ENCODE measurements at places on chromosomes 1 and 21.

GRCh38 chr1:36796106-36796590, 238.2 kb downstream of the GRIK3 start:
- DNase-seq: no peak

DNA sequence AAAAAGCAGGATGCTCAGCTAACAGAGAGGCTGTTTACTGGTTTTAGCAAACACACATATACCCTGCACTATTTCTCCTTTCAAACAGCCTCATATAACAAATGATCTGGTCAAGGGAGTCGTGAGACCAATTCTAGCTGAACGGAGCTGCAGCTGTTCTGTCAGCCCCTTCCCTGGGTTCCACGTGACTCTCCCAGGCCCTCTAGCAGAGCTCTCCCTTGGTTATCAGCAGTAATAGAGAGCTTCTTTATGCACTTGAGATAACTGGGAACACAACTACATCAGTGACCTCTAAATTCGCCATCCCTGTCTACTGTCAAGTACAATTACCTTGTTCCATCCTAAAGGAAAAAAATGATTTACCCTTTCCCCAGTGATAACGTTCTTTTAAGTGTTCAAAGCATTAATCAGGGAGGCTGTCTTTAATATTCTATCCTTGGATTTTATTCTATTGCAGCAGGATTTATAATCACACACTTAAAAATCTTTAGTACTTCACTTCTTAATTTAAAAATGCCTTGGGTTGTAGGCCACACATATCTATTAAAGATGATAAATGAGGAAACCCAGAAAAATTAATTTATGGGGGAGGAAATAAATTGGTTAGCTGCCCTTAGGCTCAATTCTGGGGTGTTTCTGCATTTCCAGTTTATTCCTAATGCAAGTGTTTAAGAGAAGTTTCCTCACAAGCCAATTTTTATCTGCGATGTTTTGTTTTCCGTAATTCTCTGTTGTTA, 28.2 kb downstream of the PTGER3 start:
- DNase-seq: no peak

- no peak for DNase-seq
Observed at GRCh38 chr1:54339126-54339525, 67.1 kb downstream of the SSBP3 start.

DNA sequence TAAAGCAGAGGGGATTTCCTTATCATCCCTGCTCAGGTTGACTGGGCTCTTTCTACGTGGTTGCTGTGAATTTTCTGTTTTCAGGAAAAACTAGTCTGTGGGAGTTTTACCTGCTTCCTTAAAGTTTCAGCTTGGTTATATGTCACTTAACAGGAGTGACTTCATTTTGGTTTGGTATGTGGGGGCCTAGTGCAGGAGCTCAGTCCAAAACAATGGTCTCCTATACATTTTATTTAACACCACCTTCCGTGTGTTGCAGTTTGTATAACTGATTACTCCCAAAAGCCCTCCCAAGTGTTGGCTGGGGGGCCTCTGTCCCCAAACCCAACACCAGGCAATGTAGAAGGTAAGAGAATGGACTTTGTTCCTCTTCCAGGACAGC, 5.3 kb downstream of the IL23R start:
- DNase-seq: no peak

DNA sequence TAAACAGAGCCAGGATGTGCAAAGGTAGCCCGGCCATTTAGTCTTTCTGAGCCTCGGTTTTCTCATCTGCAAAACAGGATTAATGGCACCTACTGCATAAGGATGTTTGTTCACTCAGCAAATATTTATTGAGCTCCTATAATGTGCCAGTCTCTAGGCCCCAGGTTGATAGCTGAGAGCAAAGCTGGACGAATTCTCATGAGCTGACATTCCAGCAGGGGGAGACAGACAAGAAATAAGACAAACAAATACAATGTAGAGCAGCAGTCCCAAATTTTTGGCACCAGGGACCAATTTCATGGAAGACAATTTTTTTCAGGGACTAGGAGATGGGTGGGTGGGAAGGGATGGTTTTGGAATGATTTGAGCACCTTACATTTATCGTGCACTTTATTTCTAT, 74.3 kb upstream of the PAX7 start:
- no peak for DNase-seq

DNA sequence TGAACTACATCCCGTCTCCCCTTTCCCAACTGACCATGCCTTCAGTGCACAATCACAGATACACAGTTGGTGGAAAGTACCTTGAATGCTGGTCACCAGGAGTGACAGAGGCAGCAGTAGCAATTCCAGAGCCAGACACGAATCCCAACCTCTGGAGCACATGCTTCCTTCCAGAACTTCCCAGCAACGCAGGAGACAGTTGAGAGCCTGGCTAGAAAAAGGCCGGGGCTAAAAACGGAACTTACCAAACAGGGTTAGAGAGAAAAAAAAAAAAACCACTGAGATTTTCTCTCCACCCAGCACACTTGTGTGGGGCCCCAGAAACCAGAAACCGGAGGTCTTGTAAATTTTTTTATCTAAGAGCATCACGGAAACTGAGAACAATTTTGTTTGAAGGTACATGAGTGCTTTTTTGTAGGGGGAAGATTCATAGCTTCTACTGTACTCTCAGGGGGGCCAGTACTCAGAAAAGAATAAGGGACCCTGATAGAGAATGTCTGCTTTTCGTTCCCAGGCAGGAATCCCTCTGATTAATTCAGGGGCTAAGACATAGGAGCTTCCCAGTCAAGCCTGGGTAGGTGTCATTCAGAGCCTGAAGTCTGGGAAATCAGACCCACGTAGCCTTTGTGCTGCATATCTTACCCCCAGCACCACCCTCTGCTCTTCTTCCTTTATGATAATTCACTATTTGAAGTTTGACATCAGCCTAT, at the start of gene CD48:
CD48 (minus strand) TSS at position 221 of the 710 bp plus-strand sequence; CDS start at position 162, 59 bp downstream.
- DNase-seq: peak; percentile 26

GRCh38 chr1:59154401-59154800, 142.5 kb upstream of the FGGY start:
- DNase-seq: no peak

- no peak for DNase-seq
Observed at GRCh38 chr1:156841295-156841855, 17.5 kb downstream of the INSRR start.

DNA sequence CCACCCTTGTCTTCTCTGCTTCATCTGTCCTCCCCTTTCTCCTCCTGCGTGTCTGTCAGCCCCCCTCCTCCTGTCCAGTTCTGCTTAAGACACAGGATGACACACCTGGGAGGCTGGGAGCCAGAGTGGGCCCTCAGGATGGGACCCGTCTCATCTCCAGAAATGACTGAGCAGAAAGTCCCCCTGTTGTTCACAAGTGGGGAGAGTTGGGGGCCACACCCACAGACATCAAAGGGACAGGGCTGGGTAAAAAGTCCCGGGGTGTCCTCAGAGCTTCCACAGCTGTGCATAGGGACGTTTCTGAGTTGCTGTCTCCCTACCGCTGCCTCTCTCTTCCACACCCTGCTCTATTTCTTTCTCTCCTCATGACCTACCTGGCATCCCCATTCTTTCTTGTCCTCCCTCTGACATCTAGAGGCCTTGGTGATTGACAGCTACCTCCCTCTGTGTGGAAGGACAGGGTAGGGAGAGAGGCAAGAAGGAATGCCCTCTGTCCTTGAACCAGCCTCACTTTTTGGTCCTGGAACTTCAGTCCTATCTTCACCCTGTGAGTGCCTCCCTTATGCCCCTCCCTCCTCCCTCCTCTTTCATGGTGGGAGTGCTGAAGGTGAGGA, 19.5 kb upstream of the SH2D2A start:
- DNase-seq: no peak

DNA sequence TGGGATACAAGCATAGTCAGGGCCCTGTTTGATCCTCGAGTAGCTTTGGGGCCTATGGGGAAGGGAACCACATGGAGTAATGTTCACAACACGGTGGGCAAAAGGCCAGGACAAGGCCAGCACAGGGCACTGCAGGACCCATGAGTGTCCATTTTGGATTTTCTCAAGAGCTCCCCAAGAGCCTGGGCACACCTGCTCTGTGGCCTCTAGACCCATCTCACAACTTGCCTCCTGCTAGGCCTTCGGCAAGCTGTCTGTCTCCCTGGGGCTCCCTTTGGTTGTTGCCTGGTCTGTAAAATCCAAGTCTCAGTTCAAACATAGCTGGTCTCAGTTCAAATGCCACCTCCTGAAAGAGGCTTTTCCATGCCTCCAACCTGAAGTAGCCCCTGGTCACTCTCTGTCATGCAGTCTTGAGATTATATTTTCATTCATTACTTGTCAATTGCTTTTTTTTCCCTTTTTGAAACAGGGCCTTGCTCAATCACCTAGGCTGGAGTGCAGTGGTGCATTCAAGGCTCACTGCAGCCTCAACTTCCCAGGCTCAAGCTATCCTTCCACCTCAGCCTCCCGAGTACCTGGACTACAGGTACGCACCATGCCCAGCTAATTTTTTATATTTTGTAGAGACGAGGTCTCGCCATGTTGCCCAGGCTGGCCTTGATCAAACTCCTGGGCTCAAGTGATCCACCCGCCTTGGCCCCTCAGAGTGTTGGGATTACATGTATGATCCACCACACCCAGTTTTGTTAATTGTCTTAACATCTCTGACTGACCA, 107.4 kb downstream of the MATN1 start:
- no peak for DNase-seq

GRCh38 chr1:182993746-182994145, 29.5 kb upstream of the LAMC1 start:
- no peak for DNase-seq

DNA sequence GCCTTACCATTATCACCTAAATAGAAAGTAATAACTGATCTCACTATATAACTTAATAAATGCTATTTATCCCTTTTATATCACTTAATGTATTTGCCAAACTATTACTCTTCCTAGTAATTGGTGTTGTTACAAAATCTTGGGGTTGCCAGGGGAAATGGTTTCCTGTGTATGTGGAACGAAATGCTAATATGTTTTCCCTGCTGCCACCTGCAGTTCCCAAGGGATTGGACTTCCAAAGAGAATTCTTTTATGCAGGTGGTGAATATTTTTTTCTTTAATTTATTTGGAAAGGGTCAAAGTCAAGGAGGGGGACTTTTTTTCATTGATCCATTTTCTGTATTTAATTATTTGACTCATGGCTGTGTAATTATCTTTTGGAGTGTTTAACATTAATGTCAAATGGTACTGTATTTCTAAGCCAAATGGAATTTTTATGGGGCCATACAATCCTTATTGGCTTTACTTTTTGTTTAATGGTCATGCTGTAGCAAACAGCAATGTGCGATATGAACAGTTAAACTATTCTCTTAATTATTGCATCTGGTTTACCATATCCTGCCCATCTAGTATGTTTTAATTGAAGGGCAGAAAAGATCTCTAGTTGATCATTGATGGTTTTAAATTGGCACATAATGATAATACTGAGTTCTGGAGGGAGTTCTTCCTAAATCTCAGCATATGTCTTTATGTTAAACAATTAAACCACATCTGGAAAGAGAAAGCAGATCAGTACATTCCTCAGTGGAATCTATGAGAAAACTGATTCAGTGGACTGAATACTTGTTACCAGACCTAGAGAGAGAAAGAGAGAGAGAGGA, 486.3 kb downstream of the TTLL7 start:
- no peak for DNase-seq

- DNase-seq: no peak
Observed at GRCh38 chr1:154716011-154716410, 108.0 kb upstream of the ADAR start.

DNA sequence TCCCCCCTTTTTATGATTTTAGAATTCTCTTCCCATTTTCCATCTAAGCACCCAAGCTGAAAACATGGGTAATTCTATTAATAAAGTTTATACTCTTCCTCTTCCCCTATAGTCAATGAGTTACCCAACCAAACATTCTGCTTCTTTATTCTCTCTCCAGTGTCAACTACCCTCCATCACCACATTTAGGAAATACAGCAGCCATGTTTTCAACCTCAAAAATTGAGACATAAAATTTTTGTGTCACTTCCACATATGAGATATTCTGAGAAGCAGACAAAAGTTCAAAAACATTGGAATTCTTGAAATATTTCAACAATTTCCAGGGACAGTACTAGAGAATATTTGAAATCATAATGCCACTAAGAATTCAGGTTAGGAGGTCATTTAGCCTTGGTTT, 64.8 kb upstream of the ATP1A1 start:
- no peak for DNase-seq

GRCh38 chr1:56920591-56921001, 45.2 kb downstream of the C8B start:
- no peak for DNase-seq

- no peak for DNase-seq
Observed at GRCh38 chr1:7564137-7564536, 207.0 kb upstream of the VAMP3 start.

DNA sequence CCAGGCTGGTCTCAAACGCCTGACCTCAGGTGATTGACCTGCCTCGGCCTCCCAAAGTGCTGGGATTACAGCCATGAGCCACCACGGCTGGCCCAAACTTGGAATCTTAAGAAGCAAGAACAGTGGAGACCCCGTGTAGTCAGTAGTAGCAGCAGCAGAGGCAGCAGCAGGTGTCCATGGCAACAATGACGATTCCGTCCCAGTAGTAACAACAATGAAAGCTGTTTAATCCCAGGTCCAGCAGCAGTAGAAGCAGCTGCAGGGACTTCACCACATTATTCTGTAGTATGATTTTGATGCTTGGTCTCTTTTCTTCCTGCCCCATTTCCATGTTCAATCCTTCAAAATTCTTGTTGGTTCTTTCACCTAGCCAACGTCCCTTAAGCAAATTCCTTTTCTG, 69.6 kb upstream of the KCTD3 start:
- no peak for DNase-seq

DNA sequence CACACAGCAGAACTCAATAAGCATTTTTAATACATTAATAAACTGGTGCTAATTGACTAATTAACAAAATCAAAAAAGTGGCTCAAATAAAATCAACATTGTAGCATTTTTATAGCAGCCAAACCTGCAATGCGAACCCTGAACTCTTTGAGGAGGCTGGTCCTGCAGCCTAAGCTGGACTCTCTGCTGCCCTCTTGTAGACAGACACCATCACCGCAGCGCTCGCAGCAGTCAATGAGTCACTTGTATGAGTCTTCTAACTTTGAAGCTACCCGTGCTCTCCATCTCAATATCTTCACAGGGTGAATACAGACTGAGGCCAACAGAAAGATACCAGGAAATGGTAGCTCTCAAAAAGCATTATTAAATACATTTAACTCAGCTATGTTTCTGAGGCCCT, 9.7 kb upstream of the KRTAP7-1 start:
- no peak for DNase-seq

All from stimulated activated CD8-positive, alpha-beta memory T cell treated with anti-CD3 and anti-CD28 coated beads, Interleukin-12 subunit alpha, Interleukin-12 subunit beta, amount 100 ng/mL, for 1 hour (primary cell).